ENCODE measurements at places on chromosomes 16 and 17. TPM values are rescaled to one million over a fixed set of nuclear protein-coding genes. Genes with fewer than 3 reads are reported as not detected.

CCL11 gene
- total RNA-seq = 0.32 TPM

GRCh38 chr16:15954814-15955151, 5.4 kb downstream of the ABCC1 start:
- DNase-seq = no peak

DNA sequence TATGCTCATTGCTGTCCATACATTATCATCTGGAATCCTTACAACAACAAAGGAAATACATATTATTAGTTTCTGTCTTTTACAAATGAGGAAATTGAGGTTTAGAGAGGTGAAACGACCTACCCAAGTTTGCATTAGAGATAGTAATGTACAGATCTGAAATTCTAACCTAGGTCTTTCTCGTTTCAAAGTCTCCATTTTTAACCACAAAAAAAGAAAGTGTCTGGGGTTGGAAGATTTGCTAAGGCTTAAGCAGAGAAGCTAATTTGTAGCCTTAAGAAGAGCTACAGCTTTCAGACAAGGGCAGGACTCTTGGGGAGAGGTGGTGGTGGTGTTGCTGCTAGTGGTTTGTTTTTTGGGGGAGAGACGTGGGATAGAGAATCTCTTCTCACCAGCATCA, 19.2 kb downstream of the CIITA start:
- no peak for DNase-seq

DNA sequence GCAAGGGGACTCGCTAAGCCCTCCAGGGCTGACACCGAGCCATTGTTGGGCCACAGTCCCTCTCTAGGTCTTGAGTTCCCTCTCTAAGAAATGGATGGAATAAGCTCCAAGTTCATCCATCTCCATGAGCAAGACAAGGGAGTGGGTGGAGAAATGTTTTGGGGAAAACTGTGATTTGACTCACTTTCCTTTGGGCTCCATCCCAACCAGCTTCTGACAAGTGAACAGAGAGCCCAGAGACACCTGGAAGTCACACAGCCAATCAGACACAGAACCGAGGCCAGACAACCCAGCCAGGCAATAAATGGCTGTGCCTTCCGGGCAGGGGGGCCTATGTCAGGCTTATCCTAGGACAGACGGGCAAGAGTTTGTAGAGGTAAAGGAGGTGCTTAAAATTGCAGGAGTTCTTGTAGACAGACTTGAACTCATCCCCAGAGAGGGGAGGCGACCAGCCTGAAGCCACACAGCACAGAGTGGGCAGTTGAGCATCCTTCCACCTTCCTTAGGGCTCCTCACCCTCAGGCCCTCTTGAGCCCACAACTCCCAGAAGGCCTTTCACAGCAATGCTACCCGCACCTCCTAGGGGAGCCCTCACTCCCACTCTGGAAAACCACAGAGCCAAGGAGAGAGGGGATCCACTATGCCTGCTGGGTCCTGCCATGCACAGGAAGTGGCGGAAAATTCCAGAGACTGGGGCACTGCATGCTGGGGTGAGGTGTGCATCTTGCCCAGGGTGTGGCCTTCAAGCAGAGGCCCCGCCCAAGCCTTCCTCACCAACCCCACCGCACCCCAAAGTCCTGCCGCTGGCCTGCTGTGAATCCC, 9.5 kb upstream of the FAM83G start:
- no peak for DNase-seq

- DNase-seq = no peak
Observed at GRCh38 chr17:44216173-44216572, 3.3 kb downstream of the UBTF start.

DNA sequence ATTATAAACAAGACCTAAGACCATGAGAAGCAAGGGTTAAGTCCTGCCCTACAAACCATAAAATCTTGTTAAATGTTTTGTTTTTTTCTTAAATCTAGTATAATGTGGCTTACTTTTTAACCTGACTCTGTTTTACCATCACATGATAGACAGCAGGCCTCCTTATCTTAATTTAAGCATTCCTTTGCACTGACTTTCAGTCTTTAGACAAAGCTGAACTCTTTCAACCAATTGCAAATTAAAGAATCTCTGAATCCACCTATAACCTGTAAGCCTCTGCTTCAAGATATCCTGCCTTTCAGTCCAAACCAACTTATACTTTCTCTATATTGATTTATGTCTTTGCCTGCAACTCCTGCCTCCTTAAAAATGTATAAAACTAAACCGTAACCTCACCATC, 478.5 kb downstream of the GRIN2A start:
- DNase-seq = no peak

SALL1 gene
- total RNA-seq = not detected

GRCh38 chr17:71168053-71168741, 952.6 kb upstream of the SOX9 start:
- no peak for DNase-seq

PABPN1L gene
- total RNA-seq = not detected

DNA sequence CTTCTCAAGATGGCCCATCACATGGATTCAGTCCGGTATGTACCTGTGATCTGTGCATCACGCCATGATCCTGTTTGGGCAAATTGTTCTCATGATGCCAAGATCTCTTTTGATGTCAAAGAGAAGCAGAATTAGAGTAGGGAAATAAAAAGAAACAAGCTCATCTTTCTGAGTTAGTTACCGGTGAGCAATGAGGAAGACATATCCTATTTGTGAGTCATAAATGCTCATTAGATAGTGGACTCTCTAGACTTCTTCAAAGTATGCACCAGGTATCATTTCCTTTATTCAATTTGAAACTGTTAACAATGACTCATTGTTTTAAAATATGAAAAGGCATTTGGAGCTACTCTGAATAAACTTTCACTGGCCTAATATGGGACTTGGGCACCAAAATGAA, 8.0 kb upstream of the KRTAP4-12 start:
- DNase-seq = no peak

DNA sequence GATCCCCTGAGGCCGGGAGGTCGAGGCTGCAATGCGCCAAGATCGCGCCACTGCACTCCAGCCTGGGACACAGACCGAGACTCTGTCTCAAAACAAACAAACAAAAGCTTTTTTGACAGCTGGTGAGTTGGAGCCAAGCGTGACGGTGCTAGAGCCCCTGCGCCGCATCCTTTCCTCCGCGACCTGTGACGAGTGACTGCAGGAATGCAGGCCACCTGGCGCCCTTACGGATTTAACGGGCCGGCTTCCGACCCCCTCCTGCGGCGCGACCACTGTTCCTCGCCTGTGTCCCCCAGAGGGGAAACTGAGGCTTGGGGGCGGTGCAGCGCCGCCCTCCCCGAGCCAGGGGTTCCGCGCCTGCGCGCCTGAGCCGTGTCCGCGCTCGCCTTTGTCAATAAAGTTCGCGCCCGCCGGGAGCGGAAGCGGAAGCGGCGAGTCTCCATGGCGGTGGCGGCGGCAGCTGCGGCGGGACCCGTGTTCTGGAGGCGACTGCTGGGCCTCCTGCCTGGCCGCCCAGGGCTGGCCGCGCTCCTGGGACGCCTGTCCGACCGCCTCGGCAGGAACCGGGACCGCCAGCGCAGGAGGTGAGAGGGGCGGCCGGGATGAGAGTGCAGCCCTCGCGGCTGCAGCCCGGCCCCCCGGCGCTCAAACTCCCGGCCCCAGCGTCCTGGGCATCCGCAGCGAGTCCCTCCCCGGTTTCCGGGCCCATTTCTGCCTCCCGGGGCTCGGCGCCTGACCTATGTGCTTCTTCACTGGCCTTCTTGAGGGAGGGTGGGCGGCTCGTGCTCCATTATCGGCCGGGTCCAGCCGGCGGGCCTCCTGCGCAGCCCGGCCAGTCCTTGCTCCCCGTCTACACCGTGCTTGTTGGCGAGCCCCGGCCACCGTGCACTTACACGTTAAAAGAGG, at the start of gene PGS1:
TSS of gene PGS1 (plus strand) at position 425 of the 906 bp plus-strand sequence. CDS start at position 442, 17 bp downstream.
- DNase-seq = peak; percentile 74

CACNG5 gene
- not detected for total RNA-seq

GRCh38 chr16:30882429-30883310, 11.2 kb downstream of the BCL7C start:
- DNase-seq = peak; percentile 23

MT1F gene
- total RNA-seq = 14.8 TPM

DNA sequence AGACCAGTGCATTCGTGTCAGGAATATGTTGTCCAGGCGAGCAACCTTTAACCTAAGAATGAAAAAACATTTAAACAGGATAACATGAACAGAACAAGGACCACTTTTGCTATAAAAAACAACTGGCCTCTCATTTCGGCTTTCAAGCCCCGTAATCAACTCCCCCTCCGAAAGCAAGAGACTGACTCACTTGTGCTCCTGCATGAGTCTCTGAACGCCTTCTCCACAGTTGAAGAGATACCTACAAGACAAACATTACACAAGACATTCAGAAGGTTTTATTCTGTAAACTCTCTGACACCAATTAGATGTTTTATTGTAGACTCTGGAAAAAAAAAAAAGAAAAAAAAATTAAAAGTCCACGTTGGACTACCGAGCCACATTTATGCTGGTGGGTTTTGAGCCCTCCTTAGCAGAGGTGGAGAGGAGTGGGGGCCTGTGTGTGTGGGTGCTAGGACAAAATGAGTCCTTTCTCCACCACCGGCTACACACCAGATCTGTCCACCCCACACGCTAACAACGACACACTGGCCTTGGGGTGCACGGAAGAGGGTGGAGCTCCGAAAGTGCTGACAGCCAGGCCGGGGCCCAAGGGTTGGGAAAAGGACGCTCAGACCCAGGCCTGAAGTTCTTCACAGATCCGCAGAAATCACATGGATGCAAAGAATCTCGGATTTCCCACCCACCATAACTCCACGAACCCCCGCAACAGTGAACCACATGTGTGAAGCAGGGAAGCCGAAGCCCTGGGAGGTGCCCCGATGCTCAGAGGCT, 759 bp downstream of the ELAC2 start:
- DNase-seq = peak; percentile 46

- no peak for DNase-seq
Observed at GRCh38 chr17:73630531-73630930, 13.7 kb downstream of the SDK2 start.

TBC1D3C gene
- total RNA-seq = not detected

GRCh38 chr16:63530974-63531373, 1494.7 kb upstream of the CDH8 start:
- no peak for DNase-seq

TRPV2 gene
- total RNA-seq = 58.0 TPM

OTOA gene
- total RNA-seq = 0.97 TPM

- DNase-seq = no peak
Observed at GRCh38 chr17:77677211-77677610, 281.3 kb upstream of the TNRC6C start.

CD300LB gene
- total RNA-seq = 0.58 TPM

DNA sequence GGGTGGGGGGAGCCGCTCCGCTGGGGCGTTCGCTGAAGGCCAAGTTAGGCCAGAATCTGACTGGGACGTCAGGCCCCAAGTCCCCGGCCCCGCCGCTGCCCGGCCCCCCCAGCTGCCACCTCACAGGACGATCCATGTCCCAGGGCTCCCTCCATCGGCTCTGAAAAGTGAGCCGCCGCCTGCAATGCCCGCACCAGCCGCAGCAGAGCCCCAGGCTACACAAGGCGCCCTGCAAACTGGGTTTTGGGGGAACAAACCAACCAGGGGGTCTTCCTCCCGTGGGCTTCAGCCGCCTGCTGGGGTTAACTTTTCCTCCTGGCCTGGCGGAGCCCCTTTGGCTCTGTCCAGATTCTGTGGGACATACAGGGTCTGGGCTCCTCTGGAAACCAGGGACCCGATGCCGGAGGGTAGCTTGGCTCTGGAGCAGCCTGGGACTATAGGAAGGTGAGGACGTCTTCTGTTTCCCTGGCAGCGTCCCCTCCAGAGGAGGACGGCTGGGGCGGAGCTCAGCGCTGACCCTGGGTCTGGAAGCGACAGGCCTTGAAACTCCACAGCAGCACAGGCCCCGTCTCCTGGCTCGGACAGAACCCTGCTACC, 835 bp downstream of the NME4 start:
- peak; percentile 87 for DNase-seq

HSBP1 gene
- total RNA-seq = 118 TPM

- DNase-seq = peak; percentile 63
Observed at GRCh38 chr16:81601008-81601428, 156.4 kb downstream of the CMIP start.

USP43 gene
- total RNA-seq = 4.9 TPM
